ENCODE measurements at places on chromosomes 11 and 22. TPM values are rescaled to one million over a fixed set of nuclear protein-coding genes. Genes with fewer than 3 reads are reported as not detected.

KRTAP5-11 gene
- not detected for total RNA-seq

OR10A2 gene
- not detected for total RNA-seq

OR8B2 gene
- total RNA-seq = not detected

CDHR5 gene
- not detected for total RNA-seq

MMP12 gene
- total RNA-seq = not detected

OR2D2 gene
- not detected for total RNA-seq

COMT gene
- total RNA-seq = 517 TPM

PHOX2A gene
- not detected for total RNA-seq

CYTH4 gene
- total RNA-seq = 1.3 TPM

MYOD1 gene
- total RNA-seq = not detected

APOBEC3F gene
- 1.7 TPM for total RNA-seq
